ENCODE measurements at places on chromosomes 4 and X. TPM values are rescaled to one million over a fixed set of nuclear protein-coding genes. Genes with fewer than 3 reads are reported as not detected.

Gene IL1RAPL1
- total RNA-seq = 0.49 TPM

Gene PSAPL1
- not detected for total RNA-seq

Gene POF1B
- total RNA-seq = 46.8 TPM

Gene NKX1-1
- total RNA-seq = not detected

Gene VCX3A
- total RNA-seq = not detected

Gene MAGEB1
- total RNA-seq = not detected

Gene TKTL2
- total RNA-seq = not detected

Gene EPGN
- 0.96 TPM for total RNA-seq

Gene GRID2
- 0.05 TPM for total RNA-seq

Gene NLGN4X
- 5.9 TPM for total RNA-seq

Gene PDE6B
- 15.1 TPM for total RNA-seq

- no peak for DNase-seq
Observed at GRCh38 chrX:107450823-107451509, 1.5 kb downstream of the FRMPD3 start.

- no peak for DNase-seq
Observed at GRCh38 chr4:173345648-173346047, 11.5 kb upstream of the HMGB2 start.

- DNase-seq = no peak
Observed at GRCh38 chrX:125742811-125743210, 423.1 kb downstream of the TEX13C start.

GRCh38 chr4:111854494-111855087, 290.7 kb upstream of the FAM241A start:
- DNase-seq = no peak

GRCh38 chr4:76197031-76197743, 16.4 kb downstream of the SCARB2 start:
- no peak for DNase-seq

DNA sequence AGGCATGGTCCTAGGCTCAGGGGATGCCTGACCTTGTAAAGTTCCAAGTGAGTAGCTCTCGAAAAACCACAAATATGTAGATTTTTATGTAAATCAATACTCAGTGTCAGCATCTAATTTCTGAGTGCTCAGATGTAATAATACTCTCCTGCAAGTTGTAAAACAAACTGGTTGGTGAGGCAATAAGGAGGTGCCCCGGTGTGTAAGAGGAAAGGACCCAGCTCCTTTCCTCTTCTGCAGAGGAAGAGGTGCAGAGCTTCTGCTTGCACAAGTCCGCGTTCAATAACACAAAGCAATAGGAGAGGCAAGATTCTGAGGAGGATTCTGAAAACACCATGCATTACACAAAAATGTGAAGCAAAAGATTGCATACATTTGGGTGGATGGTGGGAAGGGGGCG, 43.6 kb upstream of the ENPP6 start:
- DNase-seq = no peak

DNA sequence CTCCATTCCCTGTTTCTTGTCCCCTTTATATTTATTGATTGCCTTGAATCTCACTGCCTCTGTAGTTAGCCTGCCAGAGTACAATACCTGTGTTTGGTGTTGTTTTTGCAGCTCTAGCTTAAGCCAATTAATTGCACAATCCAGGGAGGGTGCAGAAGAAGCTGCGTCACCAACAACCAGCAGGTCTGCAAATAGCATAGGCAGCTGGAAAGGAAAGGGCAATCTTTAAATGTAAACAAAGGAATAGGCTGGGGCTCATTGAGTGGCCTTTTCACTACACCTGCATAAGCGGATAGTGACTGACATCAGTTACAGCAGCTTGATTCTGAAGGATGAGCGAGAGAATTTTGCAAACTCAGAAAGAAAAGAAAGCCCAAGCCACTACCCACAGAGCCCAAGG, 106.8 kb upstream of the RAI2 start:
- DNase-seq = no peak

- no peak for DNase-seq
Observed at GRCh38 chr4:151415978-151416377, 7.0 kb downstream of the FHIP1A start.

GRCh38 chrX:53256446-53257041, 24.8 kb downstream of the IQSEC2 start:
- no peak for DNase-seq

GRCh38 chr4:159926871-159927270, 824.0 kb downstream of the RAPGEF2 start:
- no peak for DNase-seq

DNA sequence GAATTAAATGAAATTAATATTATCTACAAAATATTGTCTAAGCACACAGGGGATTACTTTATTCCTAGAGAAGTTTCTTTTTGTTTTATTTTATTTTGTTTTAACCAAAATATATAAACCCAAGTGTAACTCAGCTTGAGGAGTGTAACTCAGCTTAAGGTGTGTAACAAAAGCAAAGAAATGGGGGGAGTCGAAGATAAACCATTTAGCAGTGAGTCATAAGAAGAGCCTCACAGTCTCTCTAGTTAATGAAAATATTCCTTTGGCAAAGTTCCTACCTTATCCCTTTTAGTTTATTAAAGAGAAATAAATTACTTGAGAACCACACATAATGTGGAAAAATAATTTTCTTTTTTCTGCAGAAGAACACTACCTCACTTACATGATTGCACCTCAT, 261.8 kb downstream of the KCTD8 start:
- no peak for DNase-seq

DNA sequence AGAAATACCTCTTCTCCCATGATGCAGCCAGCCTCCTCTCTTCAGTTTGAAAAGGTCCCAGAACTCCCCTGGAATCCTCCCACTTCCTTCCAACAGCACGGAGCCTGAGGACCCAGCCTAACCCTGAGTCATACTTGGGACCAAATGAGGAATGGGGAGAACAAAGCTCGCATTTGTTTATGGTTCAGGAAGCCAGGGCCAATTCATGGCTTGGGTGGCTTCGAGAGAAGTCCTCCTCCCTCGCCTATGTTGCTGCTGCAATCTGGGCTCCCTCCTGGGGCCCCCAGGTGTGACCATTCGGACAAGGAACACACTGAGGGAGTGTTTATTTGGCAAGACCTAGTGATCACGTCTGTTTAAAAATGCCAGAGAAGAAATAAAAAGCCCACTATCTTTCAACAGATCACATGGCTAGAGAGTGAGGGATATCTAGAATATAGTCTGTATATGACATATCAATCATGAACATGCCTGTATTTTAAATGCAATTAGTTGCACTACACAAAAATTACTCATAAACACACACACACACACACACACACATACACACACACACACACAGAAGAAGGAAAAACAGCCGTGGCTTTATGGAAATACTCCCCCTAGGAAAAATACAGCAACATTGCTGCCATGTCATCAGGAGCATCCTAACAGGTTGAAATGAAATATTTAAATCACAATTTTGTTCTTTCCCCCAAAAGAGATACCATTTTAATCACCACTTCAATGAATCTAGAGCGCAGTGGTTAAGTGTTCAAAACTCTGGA, 155.7 kb upstream of the MAP3K15 start:
- no peak for DNase-seq

DNA sequence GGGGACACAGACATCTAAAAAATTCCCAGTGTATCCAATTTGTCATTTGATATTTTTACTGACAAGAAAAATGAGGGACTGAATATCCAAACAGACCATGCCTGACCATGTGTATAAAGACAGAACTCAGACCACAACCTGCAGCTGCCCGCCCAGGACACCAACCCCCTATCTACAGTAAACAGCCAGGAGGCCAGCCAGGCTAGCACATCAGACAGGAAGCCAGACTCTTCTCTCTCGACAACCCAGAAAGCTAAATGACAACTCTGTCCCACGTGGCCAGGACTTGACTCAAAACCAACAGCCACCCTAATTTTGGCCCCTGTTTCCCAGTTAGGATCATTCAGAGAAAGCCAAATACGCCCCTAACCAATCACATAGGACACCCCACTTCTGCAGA, 15.1 kb downstream of the AFAP1 start:
- no peak for DNase-seq
